ENCODE measurements at places on chromosomes 12 and 14.

GRCh38 chr14:104356020-104356737 lies 217.8 kb downstream of the KIF26A start:
- DNase-seq = no peak

GRCh38 chr14:105273062-105273461 lies 24.7 kb downstream of the BTBD6 start:
- no peak for DNase-seq

- no peak for DNase-seq
These were observed 80.1 kb downstream of the SSPN start for GRCh38 chr12:26275313-26276131.

DNA sequence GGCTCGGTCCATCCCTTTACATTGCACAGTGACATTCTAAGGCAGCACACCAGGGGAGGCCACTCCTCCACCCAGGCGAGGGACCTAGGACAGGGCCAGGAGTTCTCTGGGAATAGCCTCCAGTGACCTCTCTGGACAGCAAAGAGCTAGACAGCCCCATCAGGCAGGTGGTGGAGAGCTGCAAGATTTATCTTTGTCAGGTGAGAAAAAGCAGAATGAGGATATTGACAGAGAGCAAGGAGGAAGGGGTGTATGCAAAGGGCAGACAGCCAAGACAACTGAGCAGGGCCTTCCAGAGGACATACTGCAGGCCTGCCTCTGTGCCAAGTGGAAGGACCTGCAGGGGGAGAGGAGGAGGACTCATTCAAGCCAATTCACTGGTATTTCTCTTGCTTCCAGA lies 112.4 kb upstream of the MAX start:
- no peak for DNase-seq
